Mucosa of descending colon (tissue), 3 donors: ENCODE measurements at places on chromosomes 7 and 10.

DNA sequence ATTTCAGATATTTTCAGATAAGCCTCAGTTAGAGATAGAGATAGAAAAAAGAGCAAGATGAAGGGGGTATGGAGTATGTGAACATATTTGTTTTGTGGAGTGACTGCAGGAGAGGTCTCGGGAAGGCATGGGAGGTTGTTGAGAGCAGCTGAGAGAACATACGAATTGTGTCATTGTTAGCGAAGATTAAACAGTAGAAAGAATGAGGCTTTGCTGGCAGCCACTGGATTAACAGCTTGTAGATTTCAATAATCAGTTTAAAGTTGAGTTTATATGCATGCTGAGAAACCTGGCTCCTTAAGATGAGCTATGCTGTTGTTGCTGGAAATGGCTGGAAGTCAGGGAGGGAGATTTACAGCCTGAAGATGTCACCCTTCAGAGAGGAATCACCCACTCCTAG, 100.9 kb upstream of the SORCS3 start:
- no peak for DNase-seq

GRCh38 chr7:41702635-41703371, at the start of gene INHBA:
Gene INHBA, minus strand, starts transcription at chr7:41703090. Its CDS starts 2,716 bp downstream, at chr7:41700374.
- DNase-seq: no peak

GRCh38 chr10:119754085-119754484, 28.2 kb downstream of the INPP5F start:
- no peak for DNase-seq

DNA sequence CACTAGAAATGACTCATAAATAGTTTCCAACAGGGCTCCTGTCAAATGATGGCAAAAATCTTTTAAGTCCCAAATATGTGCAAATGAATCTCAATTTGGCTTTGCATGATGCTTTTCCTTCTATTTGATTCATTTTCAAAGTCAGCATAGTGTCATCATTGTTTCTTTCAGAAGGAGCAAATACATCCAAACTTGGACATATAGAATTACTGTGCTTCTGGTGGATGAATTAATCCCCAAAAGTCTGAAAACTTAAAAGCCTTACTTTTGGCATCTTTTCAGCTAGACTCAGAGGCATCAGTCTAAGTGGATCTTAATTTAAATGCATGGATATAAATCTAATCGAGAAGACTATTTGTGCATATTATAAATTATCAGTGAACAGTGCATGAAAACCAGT, 578.1 kb upstream of the FZD8 start:
- no peak for DNase-seq

GRCh38 chr10:32139223-32140073, 83.2 kb upstream of the KIF5B start:
- DNase-seq: peak; percentile 80

DNA sequence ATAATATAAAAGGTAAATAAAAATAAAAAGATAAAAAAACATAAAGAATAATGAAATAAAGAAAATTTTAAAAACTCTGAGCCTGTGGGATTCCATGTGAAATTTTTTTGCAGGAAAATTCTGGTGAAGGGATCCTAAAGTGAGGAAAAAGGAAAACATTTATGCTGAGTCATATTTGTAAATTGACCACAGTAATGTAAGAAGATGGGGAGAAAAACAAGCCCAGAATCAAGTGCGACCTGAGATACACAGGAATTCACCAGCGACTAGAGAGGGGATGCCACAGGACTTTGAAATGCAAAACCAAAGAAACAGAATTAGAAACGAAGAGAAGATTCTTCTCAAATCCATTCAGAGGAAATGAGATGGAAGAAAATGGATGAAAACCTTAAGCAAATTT, 133.8 kb upstream of the PFKP start:
- no peak for DNase-seq

DNA sequence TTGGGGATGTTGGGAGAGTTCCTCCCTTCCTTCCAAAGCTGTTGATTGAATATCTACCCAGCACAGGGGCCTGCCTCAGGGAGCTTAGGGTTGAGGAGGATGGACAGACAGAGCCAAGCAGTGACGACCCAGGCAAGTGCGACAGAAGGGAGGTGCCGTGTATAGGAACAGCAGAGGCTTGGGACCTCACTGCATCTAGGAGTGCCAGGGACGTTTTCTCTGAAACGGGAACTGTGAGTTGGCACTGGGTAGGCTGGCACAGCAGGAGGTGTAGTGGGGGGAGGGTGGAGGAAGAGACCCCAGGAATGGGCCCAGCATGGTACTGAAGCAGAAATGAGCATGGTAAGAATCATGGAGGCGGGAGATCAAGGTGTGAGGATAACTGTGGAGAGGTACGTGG, 55.3 kb upstream of the MGMT start:
- no peak for DNase-seq

GRCh38 chr7:36795451-36796021, 71.2 kb upstream of the AOAH start:
- DNase-seq: no peak

GRCh38 chr7:47751043-47751442, 169.1 kb upstream of the TNS3 start:
- DNase-seq: no peak

DNA sequence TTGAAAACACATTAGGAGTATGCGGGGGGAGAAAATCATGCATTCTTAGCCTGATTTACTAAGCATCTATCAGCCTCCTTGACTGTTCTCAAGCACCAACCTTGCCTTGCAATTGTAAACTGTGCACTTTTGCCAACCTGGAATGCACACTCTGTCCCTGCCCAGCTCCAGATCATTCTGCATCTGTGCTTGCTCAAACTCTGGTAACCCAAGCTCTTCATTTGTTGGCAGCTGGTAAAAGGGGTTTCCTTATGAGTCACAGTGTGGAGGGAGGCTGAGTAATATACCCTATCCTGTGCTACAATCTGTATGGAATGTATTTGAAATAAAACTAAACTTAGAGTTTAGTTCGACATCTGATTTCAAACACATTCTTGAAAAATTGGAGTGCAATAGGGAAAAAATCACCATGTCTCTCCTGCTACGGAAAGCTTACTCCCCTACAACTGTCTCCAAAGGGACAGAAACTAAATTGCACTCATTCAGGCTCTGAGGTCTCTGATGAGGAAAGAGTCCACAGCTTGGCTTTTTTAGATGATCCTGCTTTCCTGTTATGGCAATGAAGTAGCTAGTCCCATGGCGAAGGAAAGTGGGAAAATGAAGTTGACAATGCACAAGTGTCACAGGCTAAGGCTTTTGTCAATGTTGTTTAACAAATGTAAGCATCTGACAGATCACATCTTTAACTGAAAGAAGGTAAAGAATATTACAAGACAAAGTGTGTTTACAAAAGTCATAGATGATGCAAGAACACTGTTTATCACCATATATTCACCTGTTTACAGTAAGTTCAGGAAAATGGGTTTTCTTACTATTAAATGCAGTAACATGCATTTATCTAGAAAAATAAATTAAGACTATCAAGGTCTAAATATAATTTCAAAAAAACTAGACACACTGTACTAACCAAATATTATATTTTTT, 61.9 kb downstream of the TES start:
- DNase-seq: no peak

- no peak for DNase-seq
Observed at GRCh38 chr10:60960913-60961312, 16.9 kb upstream of the RHOBTB1 start.

DNA sequence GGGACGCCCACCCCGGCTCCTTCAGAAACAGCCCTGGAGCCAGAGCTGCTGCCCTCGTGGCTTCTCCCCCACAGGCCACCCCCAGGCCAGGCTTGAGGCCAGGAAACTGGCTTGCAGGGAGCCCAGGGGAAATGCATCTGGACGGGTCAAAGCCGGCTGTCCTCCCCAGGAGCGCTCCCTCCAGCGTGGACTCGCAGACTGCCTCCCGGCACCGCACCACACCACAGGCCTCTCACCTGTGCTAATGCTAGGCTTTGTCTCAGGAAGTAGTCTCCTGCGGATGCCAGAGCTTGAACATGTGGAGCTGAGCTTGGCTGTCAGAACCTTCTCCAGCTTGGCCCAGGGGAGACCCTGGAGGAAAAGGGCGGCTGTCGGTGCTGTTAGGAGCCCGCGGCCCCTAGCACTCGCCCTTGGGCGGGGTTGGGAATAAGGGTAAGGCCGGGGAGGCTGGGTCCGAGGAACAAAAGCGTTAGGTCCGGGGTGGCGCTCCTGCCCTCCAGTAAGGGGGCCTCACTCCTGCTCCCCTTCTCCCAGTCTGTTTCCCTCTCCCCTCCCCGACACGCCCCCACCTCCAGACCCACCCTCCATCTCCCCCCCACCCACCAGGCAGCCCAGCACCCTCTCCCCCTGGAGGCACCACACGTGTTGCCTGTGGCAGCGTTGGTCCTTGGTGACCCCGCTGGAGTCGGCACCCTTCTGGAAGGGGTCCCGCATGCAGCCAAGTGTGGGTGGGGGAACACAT, 21.6 kb upstream of the DRGX start:
- DNase-seq: no peak

- no peak for DNase-seq
Observed at GRCh38 chr7:158444501-158445420, 142.9 kb downstream of the PTPRN2 start.

- DNase-seq: no peak
Observed at GRCh38 chr10:14408139-14408538, 77.4 kb upstream of the FRMD4A start.

DNA sequence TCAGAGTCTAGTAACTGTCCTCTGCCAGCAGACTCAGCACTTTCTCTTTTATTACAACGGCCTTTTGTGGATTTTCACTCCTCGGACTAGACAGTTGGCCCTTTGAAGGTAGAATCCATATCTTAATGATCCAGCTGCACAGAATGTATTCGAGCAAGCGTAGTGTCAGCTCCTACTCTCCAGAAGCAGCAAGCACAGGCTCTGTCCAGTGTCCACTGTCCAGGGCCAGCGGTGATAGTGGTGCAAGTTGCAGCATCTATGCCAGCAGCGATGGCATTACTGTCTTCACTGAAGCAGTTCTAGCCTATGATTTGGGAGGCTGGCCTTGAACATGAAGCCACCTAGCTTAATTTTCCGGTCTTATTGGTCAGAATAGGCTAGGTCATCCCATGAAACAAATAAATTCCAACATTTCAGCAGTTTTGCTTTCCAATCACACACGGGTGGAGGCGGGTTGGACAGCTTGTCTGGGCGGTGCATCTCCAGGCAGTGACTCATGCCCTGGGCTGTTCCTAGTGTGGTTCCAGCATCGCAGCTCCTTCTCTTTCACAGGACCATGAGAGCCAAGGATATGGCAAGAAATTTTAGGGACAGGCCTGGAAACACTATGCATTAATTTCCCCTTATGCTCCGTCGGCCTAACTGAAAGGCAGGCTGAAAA, 108.6 kb upstream of the KCNMA1 start:
- no peak for DNase-seq

DNA sequence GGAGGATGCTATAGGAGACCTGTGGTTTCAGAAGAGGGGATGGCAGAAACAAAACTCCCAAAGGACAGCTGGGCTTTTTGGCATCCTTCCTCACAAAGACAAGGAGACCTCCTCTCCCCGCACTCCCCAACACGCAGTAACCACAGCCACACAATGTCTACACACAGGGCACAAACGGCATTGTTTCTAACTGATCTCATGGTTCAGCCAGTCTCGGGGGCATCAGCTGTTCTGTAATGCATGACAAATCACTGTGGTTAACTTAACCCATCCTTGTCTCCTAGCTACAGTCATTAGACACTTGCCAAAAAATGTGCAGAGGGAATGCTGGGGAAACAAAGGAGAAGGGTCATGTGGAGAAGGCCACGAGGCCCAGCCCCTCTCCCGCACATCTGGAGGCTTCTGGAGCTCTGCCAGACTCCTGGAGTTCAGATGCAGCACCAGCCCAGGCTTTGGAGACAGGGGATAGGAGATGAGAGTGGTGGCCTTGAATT, 7.6 kb upstream of the ADAMTS14 start:
- DNase-seq: no peak

DNA sequence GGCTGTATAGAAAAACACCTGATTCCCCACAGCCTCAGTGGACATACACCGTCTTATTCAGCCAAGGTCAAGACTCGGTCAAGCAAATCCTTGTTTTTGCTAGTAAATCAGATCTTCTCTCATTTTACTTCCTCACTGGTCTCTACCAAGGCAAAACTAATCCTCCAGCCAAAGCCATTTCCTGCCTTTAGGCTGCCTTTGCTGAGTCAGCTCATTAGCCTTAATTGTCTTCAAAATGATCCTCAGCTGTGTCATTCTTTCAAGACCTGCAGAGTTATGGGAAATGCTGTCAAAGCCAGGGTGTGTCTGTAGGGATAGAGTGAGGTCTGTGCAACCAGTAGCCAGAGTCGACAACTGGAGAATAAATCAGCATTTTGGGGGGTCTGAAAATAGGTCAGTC, 107.2 kb upstream of the FAM180A start:
- DNase-seq: no peak

GRCh38 chr10:45553613-45554012, 119.0 kb downstream of the ZFAND4 start:
- no peak for DNase-seq

DNA sequence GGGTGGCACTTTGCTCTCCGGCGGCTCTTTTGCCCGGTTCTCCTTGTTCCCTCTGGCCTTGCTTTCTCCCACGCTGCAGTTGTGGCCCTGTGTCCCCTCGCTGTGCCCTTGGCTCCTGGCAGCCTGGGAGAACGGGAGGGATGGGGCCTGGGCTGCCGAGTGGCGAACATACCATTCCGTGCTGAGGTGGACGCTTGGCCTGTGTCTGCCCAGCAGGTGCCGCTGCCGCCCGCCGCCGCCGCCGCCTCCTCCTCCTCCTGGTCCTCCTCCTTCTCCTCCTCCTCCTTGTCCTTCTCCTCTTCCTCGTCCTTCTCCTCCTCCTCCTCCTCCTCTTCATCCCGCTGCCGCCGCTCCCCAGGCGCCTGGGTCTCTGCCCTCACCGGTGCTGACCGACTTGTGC, 36.0 kb downstream of the AGAP3 start:
- DNase-seq: no peak

DNA sequence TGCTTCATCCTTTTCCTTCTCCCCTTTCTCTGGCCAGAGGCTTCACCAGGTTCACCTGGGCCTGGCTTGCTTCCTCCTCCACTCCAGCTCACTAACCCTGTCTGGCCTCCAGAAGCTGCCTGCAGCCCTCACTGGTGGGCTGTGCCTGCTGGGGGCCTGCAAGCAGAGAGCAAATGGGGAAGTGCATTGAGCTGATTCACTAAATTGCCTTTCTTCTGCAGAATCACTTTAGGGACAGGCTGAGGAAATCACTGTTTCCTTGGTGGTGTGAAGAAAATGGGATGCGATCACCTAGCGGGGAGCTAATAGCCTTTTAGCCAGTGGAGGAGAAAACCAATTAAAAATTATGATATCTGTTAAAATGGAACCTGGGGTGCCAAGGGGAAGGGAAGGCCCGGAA, 3.0 kb downstream of the RET start:
- no peak for DNase-seq

GRCh38 chr10:118850418-118851061, 95.8 kb upstream of the CACUL1 start:
- DNase-seq: peak; percentile 71

GRCh38 chr10:6014241-6014761, 37.0 kb upstream of the IL15RA start:
- no peak for DNase-seq

DNA sequence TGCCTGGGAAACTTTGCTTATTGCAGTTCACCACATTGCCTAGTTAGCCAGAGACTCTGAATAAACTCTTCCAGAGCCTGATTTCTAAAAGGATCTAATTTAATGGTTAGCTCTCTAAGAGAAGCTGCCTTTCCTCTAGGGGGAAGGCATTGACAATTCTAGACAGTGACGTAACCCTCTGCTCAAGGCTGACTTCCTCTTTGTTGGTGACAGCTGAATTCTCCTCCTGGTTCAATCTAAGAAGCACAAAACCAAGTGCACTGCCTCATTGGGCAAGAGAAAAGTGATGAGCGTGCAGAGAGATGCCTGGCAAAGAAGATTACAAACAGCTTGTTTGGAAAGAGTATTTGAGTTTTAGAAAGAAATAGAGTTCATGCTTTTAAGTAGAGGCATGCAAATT, 102.7 kb downstream of the MACC1 start:
- no peak for DNase-seq
